Right ventricle myocardium inferior (tissue), 1 donor: ENCODE measurements at places on chromosomes 6 and 20.

- no peak for DNase-seq
Observed at GRCh38 chr6:137405806-137406205, 88.4 kb downstream of the OLIG3 start.

- DNase-seq: no peak
Observed at GRCh38 chr6:84508981-84509380, 255.4 kb downstream of the TBX18 start.

DNA sequence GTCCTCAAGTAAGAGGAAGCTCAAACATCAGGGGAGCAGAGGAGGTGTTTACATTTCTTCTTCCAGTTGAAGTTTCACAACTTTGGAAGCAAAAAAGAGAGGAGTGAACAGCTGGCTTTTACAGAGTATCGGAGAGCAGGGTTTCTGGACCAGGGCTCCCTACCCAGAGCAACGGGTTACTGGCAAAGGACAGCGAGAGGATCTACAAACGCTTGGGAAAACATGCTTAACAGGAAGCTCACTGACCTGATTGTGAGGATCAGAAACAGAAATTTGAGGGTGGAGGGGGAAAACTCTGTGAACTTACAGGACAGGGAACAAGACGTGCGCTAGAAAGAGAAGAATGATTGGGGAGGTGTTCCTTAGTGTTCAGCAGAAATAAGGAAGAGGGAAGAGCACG lies 85.7 kb upstream of the TAB2 start:
- DNase-seq: no peak

GRCh38 chr6:56604186-56604585 lies 38.5 kb downstream of the DST start:
- no peak for DNase-seq

DNA sequence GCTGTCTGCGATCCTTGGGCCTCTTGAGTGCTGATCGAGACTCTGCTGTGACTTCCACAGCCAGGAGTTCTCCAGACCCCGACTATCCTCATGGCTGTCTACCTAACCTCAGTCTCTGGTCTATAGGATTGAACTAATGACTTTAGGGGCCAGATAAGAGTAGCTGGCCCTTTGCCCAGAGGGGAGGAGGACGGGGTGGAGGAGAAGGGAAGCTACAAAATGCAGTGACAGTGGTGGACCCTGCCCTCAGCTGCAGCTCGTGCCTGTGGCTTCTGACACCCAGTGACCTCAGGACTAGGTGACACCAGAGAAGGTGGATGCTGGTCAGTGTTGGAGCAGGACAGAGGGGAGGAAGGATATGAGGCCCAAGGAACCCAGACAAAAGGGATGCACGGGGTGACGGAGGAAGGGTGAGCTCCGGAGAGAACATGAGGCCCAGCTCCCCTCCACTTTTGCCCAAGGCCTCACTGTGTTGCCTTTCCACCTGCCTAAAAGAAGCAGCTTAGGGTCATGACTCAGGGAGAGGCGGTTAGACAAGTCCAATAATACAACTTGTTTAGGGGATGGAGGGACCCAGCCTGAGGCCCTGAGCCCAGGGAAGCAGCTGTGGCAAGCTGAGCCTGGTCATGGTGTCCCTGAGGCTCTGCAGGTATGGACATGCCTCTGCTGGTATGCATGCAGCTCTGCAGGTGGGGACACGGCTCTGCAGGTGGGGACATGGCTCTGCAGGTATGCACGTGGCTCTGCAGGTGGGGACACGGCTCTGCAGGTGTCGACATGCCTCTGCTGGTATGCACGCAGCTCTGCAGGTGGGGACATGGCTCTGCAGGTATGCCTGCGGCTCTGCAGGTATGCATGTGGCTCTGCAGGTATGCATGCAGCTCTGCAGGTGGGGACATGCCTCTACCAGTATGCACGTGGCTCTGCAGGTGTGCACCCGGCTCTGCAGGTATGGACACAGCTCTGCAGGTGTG lies 67.7 kb downstream of the SYNJ2 start:
- DNase-seq: no peak

GRCh38 chr20:22944936-22945335 lies 90.2 kb upstream of the SSTR4 start:
- no peak for DNase-seq
